ENCODE measurements at places on chromosomes 3 and 15.

DNA sequence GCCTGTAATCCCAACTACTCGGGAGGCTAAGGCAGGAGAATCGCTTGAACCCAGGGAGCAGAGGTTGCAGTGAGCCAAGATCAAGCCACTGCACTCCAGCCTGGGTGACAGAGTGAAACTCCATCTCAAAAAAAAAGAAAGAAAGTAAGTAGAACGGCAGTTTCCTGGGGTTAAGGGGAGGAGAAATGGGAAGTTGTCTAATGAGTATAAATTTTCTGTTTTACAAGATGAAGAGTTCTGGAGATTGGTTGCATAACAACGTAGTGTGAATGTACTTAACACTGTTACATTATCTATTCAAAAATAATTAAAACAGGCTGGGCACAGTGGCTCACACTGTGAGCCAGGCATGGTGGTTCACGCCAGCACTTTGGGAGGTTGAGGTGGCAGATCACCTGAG lies 45.4 kb downstream of the GRK7 start:
- DNase-seq: no peak

DNA sequence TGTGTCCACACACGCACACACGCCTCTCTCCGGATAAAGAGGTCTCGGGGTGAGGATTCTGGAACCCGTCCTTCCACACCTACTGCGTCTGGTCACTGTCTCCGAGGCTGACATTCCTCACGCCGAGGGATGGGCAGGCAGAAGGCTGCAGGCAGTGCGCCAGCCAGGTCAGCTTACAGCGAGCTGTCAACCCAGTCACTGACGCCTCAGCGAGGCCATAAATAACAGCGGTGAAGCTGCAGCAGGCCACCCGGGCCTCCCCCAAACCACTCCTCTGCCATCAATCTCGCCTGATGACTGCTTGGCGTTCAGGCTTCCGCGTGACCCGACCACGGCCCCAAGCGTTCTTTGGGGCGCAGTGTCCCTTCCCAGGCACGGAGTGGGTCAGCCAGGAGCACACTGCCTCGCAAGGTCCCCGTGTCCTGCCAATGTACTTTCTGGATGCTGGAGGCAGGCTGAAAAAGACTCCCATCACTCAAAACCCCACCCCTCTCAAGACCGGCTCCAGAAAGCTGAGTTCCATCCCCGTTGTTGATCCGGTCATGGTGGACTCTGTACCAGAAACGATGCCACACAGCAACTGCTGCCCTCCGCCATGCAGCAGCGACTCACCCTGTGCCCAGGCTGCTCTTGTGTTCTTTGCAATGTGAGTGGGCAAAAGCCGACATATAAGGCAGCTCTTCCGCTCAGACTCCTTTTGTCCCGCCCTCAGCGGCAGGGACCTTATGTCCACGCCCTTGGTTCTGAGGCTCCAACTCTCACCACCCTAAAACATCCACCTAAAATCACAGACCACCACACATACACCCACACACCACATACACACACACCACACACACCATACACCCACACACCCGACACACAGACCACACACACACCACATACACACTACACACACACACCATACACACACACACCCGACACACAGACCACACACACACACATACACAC lies 27.1 kb downstream of the CPN2 start:
- DNase-seq: no peak

DNA sequence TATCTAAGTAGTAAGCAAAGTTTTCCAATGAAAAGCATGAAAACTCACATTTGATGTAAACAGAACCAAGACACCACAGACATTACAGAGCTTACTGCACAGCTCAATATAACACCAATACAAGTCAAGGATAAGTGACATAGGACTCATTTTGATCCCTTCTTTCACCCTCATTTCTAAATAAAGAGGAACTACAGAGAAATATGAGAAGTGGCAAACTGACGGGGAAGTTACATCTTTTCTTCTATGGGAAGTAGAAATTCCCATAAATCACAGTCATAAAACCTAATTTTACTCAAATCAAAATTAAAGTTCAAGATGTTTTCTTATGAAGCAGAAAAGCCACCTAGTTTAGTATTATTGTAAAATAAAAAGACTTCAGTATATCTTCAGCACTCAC lies 3.8 kb downstream of the ATG3 start:
- DNase-seq: no peak

GRCh38 chr3:58724336-58724735 lies 57.8 kb upstream of the FAM3D start:
- no peak for DNase-seq

GRCh38 chr3:176275538-176275937 lies 921.7 kb downstream of the TBL1XR1 start:
- no peak for DNase-seq

GRCh38 chr3:11769704-11770476 lies 76.8 kb downstream of the TAMM41 start:
- no peak for DNase-seq

DNA sequence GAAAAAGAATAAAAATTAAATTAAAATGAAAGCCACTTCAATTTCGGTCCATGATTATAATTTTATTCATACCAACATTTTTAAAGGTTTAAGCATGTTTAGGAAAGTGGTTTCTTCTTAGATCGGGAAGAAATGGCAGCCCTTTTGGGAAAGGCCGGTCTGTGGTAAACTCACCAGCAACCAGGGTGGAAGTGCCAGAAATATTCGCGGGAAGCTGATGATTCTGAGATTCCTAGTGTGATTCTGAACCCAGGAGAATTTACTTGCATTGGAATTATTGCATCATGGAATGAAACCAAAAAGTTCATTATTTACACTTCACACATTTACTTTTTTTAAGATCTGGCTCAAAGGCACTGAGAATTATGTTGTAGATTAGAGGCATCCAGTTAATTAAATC lies 97.2 kb upstream of the CCNL1 start:
- DNase-seq: no peak

DNA sequence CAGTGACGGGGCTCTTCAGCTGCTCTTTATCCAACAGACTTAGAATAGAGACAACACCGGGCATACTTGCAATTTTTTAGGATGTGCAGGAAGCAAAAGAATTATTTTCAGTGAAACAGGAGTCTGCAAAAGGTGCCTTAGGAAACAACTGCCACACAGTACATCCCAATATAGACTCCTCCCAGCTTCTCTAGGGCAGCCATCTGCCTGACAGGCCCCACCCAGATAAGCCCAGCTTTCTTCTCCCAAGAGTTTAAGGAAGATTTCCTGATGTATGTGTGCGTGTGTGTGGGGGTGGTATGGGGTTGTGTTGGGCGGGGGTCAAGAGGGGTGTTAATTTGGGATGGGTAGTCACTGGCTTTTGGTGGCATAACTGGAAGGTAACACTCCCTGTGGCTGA lies 21.5 kb downstream of the MAP2K1 start:
- DNase-seq: no peak

- peak; percentile 37 for DNase-seq
Observed at GRCh38 chr15:41695750-41696436, 35.7 kb downstream of the MGA start.

- no peak for DNase-seq
Observed at GRCh38 chr15:98889930-98890695, 117.5 kb downstream of the PGPEP1L start.

DNA sequence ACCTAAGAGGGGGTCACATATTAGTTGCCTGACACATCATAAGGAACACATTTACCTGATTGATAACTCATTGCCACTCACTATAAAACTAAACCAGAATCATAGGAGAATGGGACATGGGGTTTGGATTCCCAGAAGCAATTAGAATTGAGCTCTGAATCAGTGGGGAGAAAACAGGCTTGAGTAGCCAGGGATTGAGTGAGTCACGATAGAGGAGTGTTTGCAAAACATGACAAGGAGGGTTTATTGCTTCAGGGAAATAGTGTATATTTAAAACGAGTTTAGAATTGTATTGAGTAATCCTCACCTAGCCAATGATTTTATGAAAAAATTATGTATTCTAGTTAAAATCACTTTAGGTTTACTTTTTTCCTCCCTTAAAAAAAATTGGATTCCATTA lies 101.1 kb upstream of the THRB start:
- no peak for DNase-seq

DNA sequence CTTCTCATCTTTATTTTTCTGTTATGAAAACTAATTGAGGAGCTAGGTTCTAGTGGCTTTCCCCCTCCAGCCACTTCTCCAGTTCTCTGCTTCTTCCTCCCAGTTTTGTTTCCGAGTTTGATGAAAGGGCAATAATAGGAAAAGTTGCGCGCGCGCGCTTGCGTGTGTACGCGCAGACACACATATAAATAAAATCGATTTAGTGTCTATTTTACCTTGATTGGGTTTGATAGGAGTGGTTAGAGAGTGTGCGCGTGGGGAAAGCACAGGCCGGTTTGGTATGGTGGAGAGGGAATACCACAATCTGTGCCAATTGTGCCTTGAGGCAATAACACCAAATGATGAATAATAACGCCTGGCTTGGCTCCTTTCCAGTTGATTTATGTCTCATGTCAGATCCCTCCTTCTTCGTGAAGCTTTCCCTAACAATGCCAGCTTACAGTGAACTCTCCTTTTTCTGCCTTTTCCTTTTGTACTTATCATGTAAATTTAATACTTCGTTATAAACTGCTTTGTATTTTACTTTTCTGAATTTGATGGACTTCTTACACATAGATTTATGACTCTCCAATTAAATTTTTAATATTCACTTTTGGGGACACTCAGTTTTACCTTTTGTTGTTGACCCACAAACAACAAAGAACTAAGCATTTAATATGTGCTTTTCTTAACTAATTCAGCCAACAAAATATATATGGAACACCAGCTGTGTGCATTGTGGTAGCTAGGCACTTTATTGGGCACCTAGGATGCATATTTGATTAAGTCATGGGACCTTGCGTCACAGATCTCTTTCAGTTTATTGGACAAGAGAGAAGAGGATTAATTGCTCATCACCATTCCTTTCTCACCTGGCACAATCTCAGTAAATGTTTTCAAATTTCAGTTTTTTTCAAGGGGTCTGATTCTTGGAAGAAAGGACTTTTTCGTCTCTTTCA lies 1.7 kb downstream of the TIPARP start:
- DNase-seq: peak; percentile 36

DNA sequence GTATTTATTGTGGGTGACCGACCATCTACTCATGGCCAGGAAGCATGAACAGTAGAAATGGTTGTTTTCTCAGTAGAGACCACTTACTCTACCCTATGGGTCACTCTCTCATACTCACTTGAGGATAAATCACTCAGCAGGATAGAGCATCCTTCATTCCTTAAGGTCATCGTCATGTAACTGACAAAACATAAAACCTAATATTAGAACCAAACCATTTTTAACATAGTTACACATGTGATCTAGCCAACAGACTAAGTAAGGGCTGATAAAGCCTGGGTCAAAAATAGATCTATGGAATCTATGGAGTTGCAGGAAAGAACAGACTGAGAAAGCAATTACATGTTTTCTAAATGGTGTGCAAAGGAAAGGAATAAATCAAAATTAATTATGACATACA lies 769.1 kb downstream of the NTRK3 start:
- DNase-seq: no peak

- DNase-seq: no peak
Observed at GRCh38 chr3:159751146-159751545, 237.5 kb upstream of the IL12A start.

DNA sequence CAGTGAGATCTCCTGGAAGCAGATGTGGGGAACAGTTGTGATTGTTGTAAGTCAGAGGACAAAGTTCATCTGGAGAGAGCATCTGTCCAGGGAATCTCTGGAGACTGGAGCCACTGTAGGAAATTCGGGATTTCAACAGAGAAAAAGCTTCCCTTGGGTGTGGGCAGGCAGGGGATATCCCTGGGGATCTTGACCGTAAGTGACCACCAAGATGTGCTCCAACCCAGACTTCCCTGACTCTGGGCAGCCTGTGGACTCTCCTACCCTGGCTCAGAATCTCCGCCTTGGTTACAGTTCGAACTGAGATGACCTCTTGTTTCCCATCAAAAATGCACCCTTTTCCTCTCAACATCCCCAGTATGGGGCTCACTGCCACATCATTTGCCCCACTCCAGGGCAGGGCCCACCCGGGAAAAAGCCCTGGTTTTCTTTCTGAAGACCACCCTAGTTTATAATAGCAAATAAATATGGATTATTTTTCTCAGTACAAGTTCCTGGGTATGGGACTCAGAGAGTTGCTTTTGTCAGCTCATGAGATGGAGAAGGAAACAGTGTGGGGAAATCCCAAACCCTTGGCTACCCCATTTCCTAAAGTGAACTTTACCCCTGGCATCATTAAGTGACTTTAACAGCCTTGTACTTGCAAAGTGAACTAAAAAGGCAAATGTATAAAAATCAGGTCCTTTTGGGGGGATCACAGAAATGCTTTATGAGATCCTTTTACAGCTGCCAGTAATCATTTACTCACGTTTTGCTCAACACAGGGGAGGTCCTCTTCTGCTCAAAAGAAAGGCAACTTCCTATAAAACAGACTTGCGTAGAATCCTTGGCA lies 89.9 kb downstream of the CCNL1 start:
- no peak for DNase-seq

- DNase-seq: no peak
Observed at GRCh38 chr15:91737151-91737818, 116.2 kb upstream of the SLCO3A1 start.

GRCh38 chr3:72134989-72135451 lies 350.1 kb upstream of the PROK2 start:
- DNase-seq: no peak

GRCh38 chr15:65311760-65312159 lies 7.3 kb downstream of the RNU5B-1 start:
- DNase-seq: no peak

GRCh38 chr3:119856695-119857094 lies 74.8 kb downstream of the NR1I2 start:
- DNase-seq: no peak

DNA sequence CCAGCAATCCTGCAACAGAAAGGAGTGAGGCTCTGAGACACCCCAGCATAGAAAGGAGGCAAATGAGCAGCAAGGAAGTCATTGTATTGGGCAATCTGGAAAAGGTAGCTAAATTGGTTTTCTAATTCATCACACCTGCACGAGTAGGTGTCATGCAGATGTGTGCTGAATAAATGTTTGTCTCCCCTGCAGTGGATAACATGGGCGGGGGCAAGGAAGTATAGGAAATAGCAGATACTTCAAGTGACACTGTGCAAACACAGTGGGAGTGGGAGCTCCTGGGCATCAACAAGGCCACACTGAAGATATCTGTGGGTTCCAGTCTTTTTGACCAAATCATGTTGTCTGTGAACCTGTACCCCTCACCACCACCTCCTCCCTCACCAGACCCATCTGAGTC lies 14.4 kb upstream of the HTR3E start:
- DNase-seq: no peak

- no peak for DNase-seq
Observed at GRCh38 chr15:66588537-66588936, 22.7 kb upstream of the LCTL start.

DNA sequence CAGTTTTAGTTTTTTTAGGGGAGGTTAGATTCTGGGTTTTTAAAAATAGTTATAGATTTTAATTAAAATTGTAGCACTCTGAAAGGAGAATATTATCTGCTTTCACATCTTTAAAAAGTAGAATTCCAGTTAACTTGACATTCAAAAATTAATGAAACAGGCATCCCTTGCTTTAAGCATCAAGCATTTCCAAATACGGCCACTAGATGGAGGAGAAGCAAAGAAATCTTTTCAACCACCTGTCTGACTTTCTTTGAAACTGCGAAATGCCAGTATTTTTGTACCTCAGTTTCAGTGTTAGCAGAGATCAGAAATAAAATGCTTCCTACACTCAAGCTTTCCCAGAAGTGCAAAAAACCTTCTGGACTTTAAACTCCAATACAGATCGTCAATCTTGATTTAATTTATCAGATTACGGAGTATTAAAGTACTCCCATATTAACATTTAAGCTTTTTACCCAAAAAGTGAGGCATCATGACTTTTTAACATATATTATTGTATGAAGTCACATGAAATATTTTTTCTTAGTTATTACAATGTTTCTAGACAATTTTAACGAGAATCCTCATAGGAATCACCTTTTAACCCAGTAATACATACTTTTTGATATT lies 153.3 kb downstream of the P3H2 start:
- DNase-seq: no peak
